ENCODE measurements at places on chromosomes 5 and 9. TPM values are rescaled to one million over a fixed set of nuclear protein-coding genes. Genes with fewer than 3 reads are reported as not detected.

Gene FANCG
- 87.1 TPM for total RNA-seq

Gene GARNL3
- total RNA-seq, result 17.3 TPM

Gene CTSV
- 113 TPM for total RNA-seq

- peak; percentile 52 for DNase-seq
Measured at GRCh38 chr5:127228540-127229184, 61.9 kb upstream of the MEGF10 start.

- DNase-seq, result no peak
Measured at GRCh38 chr5:219460-219863, 1.3 kb downstream of the SDHA start.

DNA sequence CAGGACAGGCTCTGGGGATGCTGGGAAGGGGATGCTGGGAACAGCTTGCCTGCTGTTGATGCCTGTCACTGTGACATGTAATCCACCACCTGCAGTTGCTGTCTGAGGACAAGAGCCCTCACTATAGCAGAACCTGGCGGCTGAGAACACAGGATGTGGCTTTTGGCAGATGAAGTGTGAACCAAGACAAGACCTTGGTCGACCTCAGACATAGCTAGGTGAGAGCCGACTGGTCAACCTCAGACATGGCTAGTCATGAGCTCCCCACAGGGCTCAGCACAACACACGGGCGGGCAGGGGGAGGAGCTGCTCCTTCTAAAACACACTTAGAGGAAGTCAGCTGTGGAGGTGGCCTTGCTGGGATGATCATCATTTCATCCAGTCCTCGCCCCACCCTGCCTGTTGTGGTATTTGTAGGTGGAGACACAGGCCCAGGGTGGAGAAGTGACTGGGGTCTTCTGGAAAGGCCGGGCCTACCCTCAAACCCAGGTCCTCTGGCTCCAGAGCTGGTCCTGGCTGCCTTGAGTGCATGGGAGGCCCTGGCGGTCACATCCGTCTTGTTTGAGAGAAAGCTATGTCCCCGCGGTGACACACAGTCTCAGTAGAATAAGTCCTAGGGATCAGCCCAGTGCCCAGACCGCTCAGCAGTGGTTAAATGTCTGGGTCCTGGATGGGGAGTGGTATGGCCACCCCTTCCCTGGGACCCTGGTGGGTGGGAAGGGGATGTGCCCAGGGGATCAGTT, 6.1 kb downstream of the SUSD3 start:
- DNase-seq, result no peak

- no peak for DNase-seq
Measured at GRCh38 chr9:90180381-90180780, 462.2 kb downstream of the DIRAS2 start.

DNA sequence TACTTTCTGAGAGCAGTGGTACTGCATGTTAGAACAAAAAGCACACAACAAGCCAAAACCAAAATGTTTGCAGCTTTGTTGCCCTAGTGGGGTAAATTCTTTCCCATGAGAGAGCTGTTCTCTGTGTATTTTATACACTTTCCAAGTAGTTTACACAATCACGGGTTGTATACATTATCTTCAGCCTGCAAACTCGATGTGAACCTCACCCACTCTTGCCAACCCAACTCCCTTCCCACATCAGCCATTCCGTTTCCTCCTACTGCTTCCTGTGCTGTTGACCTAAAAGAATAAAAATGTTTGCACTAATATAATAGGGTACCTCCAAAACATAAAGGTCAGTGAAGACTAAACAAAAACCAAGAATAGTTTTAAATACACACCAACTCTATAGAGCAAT, 47.0 kb downstream of the IQGAP2 start:
- no peak for DNase-seq
